ENCODE measurements at places on chromosomes 3 and 15.

DNA sequence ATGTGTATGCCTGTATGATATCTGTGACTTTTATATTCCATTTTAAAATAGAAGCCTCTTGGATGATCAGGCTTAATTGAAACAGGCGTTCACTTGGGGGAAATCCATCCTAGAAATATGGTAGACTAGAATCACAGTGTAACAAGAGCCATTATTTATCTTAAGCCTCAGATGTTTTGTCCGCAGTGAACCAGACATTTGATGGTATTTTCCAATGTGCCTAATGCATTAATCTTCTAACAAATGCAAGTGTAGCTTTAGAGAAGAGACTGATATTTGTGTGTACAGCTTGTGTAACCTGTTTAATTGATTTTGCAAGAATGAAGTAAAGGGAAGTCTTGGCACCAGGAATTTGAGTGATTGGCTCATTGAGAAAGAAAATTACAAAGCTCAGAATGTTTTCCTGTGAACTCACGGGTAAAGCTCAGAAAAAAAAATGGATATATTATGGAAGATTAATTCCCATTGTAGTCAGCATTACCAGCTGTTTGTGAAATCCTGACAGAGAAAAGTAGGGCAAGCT is 155.7 kb downstream of the SV2B start:
- no peak for DNase-seq

- DNase-seq: no peak
These were observed 252.8 kb downstream of the NTRK3 start for GRCh38 chr15:88003541-88004327.

GRCh38 chr3:27729748-27730611 is 7.9 kb upstream of the EOMES start:
- DNase-seq: no peak

DNA sequence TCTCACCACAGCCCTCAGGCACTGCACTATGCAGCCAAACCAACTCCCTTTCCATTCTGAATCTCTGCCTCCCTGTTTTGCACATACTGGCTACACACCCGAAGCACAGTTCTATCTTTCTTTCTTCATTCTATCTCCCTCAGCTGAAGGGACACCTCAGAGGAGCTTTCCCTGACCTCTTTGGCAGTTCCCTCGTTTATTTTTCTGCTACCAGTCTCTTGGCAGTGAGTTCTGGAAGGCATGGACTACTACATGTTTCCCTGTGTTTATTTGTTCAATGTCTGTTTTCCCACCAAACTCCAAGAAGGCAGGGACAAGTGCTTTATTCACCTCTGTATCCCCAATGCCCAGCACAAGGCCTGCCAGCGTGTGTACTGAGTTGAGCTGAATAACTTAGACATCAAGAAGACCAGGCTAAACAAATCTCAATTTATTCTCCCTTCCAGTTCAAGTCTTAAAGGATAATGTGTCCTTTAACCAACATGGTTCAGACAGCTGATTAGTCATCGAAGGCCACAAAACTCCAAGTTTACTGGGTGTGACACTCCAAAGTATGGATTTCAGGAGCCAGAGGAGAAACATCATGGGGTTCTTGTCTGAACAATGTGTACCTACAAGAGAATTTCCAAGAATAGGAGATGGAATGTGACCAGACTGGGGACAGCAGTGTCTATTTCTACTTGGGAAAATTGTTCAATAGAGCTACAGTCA is 260.1 kb upstream of the CTNNB1 start:
- DNase-seq: no peak

- no peak for DNase-seq
These were observed 311.1 kb downstream of the ZPLD1 start for GRCh38 chr3:102745881-102746280.

GRCh38 chr3:65093641-65094040 is 405.8 kb upstream of the ADAMTS9 start:
- DNase-seq: no peak

DNA sequence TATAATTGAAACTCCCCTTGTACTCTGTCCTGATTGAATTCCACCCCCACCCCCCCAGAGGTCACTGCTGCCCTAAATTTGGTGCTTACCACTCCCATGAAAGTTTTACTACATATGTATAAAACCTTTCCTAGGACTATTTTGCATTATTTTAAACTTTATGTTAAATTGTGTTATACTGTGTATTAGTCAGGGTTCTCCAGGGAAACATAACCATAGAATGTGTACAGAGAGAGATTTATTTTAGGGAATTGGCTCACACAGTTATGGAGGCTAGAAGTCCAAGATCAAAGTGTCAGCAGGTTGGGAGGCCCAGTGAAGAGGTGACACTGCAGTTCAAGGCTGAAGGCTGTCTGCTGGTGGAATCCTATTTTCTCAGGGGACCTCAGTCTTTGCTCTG is 29.2 kb downstream of the BFSP2 start:
- no peak for DNase-seq

GRCh38 chr3:64111872-64112271 is 88.6 kb upstream of the PSMD6 start:
- DNase-seq: no peak

- no peak for DNase-seq
These were observed 38.4 kb downstream of the GTF2E1 start for GRCh38 chr3:120780977-120781376.

DNA sequence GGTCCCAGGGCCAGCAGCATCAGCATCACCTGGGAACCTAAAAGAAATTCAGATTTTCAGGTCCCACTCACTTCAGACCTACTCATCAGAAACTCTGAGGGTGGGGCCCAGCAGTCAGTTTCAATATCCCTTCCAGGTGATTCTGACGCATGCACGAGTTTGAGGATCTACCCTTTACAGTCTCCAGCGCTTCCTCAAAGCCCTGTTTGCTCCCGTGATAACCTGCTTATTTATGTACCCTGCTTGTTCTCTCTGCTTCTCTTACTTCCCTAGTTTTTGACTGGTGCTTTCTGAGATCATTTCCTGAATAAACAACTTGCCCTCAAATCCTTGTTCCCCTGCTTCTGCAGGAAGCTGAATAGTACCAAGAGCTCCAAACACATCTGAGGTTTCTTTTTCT is 245.3 kb downstream of the ZNF621 start:
- DNase-seq: no peak

DNA sequence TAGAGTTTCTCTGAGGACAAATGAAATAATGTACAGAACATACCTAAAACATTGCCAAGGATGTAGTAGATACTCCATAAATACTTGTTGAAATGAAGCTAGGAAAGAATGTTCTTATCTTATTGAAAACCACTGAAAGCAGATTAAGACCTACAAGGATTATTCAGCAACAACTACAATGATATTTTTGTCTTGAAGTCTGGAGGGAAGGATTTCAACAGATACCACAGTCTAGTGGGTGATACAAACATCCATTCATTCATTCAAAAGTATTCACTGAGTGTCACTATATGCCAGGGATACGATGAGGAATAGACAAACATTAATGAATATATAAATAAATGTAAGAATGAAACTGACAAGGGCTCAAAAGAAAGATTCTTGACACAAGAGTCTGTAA is 74.7 kb upstream of the THBS1 start:
- no peak for DNase-seq

DNA sequence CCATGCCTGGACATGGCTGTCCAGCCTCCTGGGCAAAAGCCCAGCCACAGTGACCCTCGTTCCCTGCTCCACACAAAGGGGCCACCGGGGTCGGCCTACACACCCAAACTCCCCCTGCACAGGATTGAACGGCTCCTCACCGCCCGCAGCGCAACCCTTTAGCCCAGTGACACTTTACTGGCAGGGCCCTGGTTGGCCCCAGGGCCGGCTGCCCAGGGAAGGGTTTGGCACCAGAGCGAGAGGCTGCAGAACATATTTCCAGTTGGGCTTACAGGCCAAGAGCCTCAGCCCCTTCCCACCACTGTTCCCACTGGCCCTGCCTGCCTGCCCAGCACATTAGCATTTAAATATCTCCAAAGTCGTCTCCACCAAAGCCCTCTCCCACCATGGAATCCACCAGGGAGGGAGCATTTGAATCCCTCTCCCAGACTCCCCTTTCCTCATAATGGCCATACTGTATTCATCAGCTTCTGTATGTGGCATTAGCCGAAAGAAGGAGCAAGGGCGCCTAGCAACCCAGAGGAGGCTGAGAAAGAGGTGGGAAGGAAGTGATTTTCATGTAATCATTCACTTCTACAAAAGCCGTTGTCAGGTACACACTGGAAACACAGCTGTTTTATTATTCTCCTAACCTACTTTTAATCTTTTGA is 85.4 kb downstream of the SLC6A11 start:
- DNase-seq: no peak

GRCh38 chr15:44087578-44088465 is 107.2 kb downstream of the FRMD5 start:
- no peak for DNase-seq
